ENCODE measurements at places on chromosomes 4 and X. TPM values are rescaled to one million over a fixed set of nuclear protein-coding genes. Genes with fewer than 3 reads are reported as not detected.

Gene MAMLD1
- under 0.01 TPM for total RNA-seq

Gene ZFYVE28
- 0.93 TPM for total RNA-seq

Gene RBM47
- 42.7 TPM for total RNA-seq

Gene XG
- 0.43 TPM for total RNA-seq

Gene CSAG1
- total RNA-seq = not detected

Gene CHRNA9
- total RNA-seq = under 0.01 TPM

Gene SLC34A2
- total RNA-seq = under 0.01 TPM

Gene STBD1
- 8.9 TPM for total RNA-seq

Gene CLCN4
- total RNA-seq = 1.4 TPM

Gene PHEX
- total RNA-seq = 1.7 TPM

Gene MAGEA8
- not detected for total RNA-seq

Gene HERC5
- 1.1 TPM for total RNA-seq

Gene PF4V1
- total RNA-seq = not detected

Gene TEX11
- total RNA-seq = not detected

Gene NAA10
- 51.6 TPM for total RNA-seq

Gene APOO
- 11.3 TPM for total RNA-seq

Gene MAGEB17
- total RNA-seq = not detected

Gene XAGE5
- not detected for total RNA-seq

Gene FHDC1
- total RNA-seq = 11.4 TPM

Gene TLR8
- total RNA-seq = not detected

Gene ZRSR2
- total RNA-seq = 8.7 TPM

Gene CACNA1F
- 0.07 TPM for total RNA-seq

Gene RPA4
- total RNA-seq = 0.34 TPM

Gene EDA2R
- total RNA-seq = 5.1 TPM

Gene FGFBP2
- not detected for total RNA-seq

Gene MAGEA2
- not detected for total RNA-seq

Gene RTL9
- total RNA-seq = under 0.01 TPM

Gene EXOC1L
- total RNA-seq = not detected

Gene IL2RG
- 0.36 TPM for total RNA-seq

Gene DOCK11
- total RNA-seq = 0.36 TPM

Gene HMGB3
- total RNA-seq = 29.0 TPM

Gene SATL1
- not detected for total RNA-seq

Gene KCND1
- total RNA-seq = 0.93 TPM

Gene BRCC3
- 12.0 TPM for total RNA-seq

Gene NAT8L
- total RNA-seq = 0.36 TPM

Gene FGF2
- 19.1 TPM for total RNA-seq

Gene G3BP2
- total RNA-seq = 299 TPM

Gene MFAP3L
- total RNA-seq = 8.0 TPM

Gene FAT1
- 521 TPM for total RNA-seq

Gene SYP
- total RNA-seq = under 0.01 TPM

Measured in nasal cavity respiratory epithelium epithelial cell of viscerocranial mucosa (primary cell).